ENCODE measurements at places on chromosomes 4 and X.

GRCh38 chr4:15982842-15983524, 20.0 kb upstream of the FGFBP2 start:
- DNase-seq, result no peak

GRCh38 chr4:153728660-153729059, 31.2 kb downstream of the RNF175 start:
- DNase-seq, result no peak

- DNase-seq, result no peak
Observed at GRCh38 chr4:116361790-116362189, 723.6 kb downstream of the TRAM1L1 start.

- no peak for DNase-seq
Observed at GRCh38 chr4:176864238-176864637, 71.5 kb upstream of the VEGFC start.

DNA sequence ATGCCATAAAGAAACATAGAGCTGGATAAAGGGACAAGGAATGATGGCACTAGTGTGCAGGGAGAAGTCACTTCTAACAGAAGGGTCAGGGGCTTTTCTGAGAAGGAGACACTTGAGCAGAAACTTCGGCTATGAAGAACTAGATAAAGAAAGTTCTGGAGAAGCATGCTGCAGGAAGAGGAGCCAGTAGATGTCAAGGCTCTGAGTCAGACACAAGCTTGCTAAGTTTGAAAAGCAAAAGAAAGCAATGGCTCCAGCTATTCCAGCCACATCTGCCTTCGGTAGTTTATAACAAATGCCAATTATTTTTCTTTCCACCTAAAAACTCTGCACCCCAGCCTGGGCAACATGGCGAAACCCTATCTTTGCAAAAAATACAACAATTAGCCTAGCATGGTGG, 7.5 kb downstream of the NUDT6 start:
- DNase-seq, result no peak

- DNase-seq, result no peak
Observed at GRCh38 chr4:26388671-26389070, 67.9 kb downstream of the RBPJ start.

GRCh38 chr4:39685990-39686389, 11.9 kb upstream of the UBE2K start:
- DNase-seq, result no peak

DNA sequence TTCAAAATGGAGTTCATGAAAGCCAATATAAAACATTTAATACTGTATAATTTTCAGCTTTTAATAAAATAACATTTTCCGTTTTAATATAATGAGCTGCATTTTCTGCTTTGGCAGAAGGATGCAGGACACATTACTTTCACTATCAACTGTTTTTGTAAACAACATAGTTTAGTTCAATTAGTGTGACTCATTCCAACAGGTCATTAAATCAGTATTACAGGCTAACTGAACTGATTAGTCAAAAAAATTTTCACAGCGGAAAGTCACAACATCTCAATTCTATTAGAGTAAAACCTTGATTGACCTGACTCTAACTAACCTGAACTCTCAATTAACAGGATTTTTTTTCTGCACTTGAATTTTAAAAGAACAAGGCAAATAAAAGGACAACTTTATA, 151.2 kb upstream of the AMOT start:
- DNase-seq, result no peak

GRCh38 chr4:20091781-20092180, 159.9 kb upstream of the SLIT2 start:
- no peak for DNase-seq

DNA sequence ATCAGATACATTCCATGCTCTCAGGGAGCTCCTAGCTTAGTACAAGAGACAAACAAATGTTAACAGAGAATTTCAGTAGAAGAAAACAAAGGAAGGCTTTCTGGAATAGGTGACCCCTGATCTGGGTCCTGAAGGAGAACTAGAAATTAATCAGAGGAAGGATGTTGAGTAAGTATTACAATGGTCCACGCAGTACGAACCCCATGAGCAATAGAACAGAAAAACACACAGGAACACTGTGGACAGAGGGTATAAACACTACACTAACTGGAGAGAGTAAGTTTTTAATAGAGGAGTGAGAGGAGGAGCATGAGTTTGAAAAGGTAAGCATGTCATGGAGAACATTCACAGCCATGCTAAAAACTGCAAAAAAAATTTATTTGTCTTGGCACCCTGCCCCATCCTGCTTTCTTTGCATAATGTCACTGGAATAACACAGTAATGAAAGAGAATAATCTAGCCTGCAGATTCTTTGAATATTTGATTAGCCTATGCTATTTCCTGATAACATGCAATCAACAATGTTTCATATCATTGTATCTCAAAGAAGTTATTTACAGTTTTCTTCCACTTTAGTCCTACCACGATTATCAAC, 140.3 kb upstream of the ZXDB start:
- no peak for DNase-seq

DNA sequence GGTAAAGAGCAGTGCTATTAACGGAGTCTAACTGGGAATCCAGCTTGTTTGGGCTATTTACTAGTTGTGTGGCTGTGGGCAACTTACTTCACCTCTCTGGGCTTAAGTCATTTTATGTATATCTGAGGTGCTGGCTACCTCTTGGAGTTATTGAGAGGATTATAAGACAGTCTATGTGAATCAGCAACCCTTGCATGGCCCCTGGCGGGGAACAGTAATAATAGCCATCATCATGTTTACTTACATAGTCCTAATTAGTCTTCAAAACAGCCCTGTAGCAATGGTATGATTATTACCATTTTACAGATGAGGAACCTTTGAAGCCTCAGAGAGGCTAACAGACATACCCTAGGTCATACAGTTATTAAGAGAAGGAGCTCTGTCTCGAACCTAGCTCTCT, 1.5 kb downstream of the HPRT1 start:
- DNase-seq, result no peak

GRCh38 chrX:1094566-1095333, 117.7 kb downstream of the CRLF2 start:
- no peak for DNase-seq

- DNase-seq, result no peak
Observed at GRCh38 chr4:95732061-95732460, 107.8 kb upstream of the PDHA2 start.

GRCh38 chr4:66613591-66613990, 931.7 kb downstream of the CENPC start:
- DNase-seq, result no peak

DNA sequence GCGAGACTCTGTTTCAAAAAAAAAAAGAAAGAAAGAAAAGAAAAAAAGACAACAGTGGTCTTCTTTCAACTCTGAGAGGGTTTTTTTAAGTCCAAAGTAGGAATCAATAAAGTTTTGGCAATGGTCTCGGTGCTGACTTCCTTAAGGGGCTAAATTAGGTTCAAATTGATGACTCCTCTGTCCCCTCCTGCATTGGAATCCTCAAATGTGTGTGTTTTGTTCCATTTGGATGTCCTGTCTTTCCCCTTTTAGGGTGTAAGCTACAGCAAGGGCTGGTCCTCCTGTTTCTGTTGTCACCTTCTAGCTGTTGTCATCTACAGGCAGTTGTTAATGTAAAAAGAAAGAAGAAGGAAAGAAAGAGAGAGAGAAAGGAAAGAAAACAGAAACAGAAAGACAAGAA, 84.3 kb upstream of the PLAC1 start:
- DNase-seq, result no peak

- DNase-seq, result no peak
Observed at GRCh38 chr4:120059036-120059435, 7.6 kb downstream of the MAD2L1 start.

DNA sequence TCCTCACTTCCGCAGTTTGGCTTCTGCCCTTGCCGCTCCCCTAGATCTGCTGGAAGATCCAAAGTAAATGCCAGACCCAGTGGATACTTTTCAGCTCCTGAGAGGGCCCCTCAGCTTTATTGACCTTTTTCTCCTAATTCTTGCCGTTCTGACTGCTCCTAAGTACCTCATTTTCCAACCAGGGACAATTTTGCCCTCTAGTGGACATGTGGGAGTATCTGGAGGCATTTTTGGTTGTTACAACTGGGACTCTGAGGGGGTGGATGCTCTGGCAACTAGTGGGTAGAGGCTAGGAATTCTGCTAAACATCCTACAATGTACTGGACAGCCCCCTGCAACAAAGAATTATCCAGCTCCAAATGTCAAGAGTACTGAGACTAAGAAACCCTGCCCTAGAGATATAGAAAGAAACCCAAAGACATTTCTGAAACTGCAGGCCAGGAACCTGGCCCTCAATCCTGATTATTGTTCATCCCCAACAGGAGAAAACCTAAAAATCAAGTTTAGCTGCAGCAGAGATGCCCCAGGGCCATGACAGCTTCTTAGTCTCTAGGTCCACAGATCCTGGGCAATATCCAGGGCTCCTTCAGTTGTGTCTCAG, 3.4 kb downstream of the TEX13B start:
- DNase-seq, result peak; percentile 48

DNA sequence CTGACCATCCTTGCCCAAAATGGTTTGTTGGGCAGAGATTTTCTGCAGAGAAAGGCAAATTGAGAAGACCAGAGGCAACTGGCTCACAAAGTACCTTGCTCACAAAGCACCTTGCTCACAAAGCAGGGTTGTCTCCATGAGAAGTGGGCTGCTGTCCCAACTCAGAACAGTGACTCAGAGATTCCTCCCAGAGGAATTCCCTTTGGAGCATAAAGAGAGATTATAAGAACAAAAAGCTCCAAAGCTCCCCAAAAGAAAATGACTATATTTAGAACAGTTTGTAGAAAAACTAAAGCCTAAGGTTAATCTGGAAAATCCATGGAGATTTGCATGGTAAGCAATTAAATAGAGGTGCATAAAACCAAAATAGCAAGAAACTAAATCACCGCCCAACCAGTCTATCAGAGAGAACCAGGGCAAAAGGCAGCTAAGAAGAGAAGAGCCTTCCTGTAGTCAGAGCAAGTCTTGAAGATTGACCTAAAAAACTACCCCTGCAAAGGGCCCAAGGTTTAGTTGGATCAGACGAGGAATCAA, 731.4 kb downstream of the FAT4 start:
- DNase-seq, result no peak

GRCh38 chrX:38970074-38970473, 168.8 kb downstream of the MID1IP1 start:
- DNase-seq, result no peak

GRCh38 chr4:149912000-149912399, 96.4 kb upstream of the IQCM start:
- DNase-seq, result no peak

GRCh38 chr4:143555676-143556075, 42.2 kb downstream of the SMARCA5 start:
- DNase-seq, result no peak

DNA sequence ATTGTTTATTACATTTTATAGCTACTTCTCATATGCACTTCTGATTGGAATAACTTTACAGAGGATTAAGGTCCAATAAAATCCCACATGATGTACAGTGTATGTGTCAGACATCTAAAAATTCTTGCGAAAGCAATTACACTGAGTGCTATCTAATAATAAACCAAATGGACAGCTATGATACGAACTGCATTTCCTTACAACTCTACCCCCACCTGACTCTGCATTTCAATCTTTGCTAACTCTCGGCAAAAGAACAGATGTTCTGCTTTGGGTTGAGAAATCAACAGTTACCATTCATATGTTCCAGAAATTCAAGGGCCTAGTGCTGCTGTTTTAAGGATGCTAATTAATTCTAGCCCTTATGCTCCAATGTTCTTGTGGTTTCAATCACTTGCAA, 287.9 kb upstream of the NOCT start:
- DNase-seq, result no peak

DNA sequence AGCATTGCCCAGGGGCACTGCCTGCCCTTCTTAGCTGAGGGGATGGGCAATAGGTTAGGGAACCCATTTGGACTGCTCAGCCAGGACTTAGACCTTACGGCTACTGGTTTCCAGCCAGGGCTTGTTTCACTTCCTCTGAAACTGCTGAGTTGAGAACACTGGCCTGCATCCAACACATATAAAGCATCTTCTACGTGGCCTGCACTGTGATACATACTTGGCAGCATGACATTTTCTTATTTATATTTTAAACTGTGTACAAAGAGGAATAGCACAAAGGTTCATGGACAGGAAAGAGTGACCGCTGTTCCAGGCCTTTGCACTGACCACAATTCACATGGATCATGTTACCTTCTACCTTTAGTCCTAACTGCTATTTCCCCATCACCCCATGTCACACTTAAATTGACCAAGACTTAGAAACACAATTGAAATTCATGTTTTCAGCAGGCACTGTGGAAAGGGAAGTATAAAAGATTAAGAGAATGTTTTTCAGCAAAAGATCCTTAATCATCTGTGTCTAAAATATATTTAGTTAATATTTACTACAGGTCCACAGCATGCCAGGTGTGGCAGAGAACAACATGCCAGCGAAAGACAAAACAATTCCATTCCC, 43.7 kb downstream of the NLGN4X start:
- DNase-seq, result no peak

GRCh38 chrX:55663584-55663983, 40.4 kb downstream of the FOXR2 start:
- DNase-seq, result no peak

GRCh38 chrX:47171996-47172395, 21.6 kb upstream of the UBA1 start:
- DNase-seq, result no peak

- DNase-seq, result no peak
Observed at GRCh38 chr4:67522230-67522629, 23.1 kb downstream of the CENPC start.

DNA sequence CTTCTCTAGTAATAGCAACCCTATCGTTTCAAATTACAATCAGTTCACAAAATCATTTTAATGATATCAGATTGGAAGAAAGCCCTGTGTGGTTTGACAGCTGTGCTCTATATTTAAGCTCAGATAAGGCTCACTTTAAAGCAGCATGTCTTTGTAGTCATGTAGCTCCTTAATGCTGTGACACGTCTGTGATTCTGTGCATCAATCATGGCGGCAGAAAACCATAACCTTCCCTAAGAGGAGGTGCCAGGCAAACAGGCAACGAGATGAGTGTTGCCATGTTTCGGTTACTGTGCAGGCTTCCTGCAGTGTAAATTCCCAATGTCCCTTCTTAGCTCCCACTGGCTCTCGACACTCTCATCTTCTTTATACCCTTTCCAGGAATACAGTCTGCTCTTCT, 212.7 kb downstream of the GRID2 start:
- no peak for DNase-seq

DNA sequence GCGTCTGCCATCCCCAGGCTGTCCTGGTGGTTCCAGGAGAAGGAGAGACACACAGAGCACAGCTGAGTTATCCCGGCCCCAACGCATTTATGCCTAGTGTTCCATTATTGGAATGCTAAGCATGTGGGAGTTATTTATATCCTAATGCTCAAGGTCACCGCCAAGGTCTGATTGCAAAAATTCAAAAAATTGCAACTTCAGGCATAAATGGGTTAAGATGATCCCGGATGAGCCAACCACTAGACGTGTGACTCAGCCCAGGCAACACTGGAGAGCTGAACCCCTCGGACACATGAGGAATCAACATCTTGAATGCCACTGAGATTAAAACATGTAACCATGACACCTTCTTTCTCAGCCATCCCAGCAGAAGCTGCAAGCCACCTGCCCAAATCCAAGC, 3.8 kb upstream of the ZCCHC4 start:
- no peak for DNase-seq

GRCh38 chr4:87541956-87542709, 13.0 kb upstream of the SPARCL1 start:
- no peak for DNase-seq
